ENCODE measurements at places on chromosomes 2 and 18. TPM values are rescaled to one million over a fixed set of nuclear protein-coding genes. Genes with fewer than 3 reads are reported as not detected.

ADRA2B gene
- total RNA-seq: not detected

POMC gene
- 0.69 TPM for total RNA-seq

BOK gene
- total RNA-seq: 52.4 TPM

AQP12A gene
- not detected for total RNA-seq

GPR75 gene
- 4.7 TPM for total RNA-seq

WBP1 gene
- 50.5 TPM for total RNA-seq

KIF1A gene
- total RNA-seq: not detected

SLC38A11 gene
- total RNA-seq: not detected

TXNL4A gene
- 147 TPM for total RNA-seq

FOXI3 gene
- total RNA-seq: not detected

BCL11A gene
- 0.92 TPM for total RNA-seq

NYAP2 gene
- not detected for total RNA-seq

CERKL gene
- total RNA-seq: not detected

ASAP2 gene
- 79.2 TPM for total RNA-seq

MBP gene
- total RNA-seq: 4.0 TPM

PDCD1 gene
- total RNA-seq: not detected

POTEC gene
- not detected for total RNA-seq

IL36G gene
- total RNA-seq: not detected

CD28 gene
- total RNA-seq: not detected

GALNT14 gene
- 0.40 TPM for total RNA-seq

RBKS gene
- total RNA-seq: 0.74 TPM

CCDC68 gene
- total RNA-seq: 2.9 TPM

C2orf66 gene
- total RNA-seq: 0.27 TPM

DQX1 gene
- total RNA-seq: 0.69 TPM

SERPINB7 gene
- not detected for total RNA-seq

CDH2 gene
- total RNA-seq: 59.5 TPM

ID2 gene
- 4.1 TPM for total RNA-seq

LRP1B gene
- total RNA-seq: 0.07 TPM

ESPNL gene
- not detected for total RNA-seq

OR6B3 gene
- not detected for total RNA-seq

CRACDL gene
- 3.8 TPM for total RNA-seq

GPATCH11 gene
- 12.1 TPM for total RNA-seq

Measured in endothelial cell of umbilical vein (primary cell).